ENCODE measurements at places on chromosomes 11 and 22. TPM values are rescaled to one million over a fixed set of nuclear protein-coding genes. Genes with fewer than 3 reads are reported as not detected.

DNA sequence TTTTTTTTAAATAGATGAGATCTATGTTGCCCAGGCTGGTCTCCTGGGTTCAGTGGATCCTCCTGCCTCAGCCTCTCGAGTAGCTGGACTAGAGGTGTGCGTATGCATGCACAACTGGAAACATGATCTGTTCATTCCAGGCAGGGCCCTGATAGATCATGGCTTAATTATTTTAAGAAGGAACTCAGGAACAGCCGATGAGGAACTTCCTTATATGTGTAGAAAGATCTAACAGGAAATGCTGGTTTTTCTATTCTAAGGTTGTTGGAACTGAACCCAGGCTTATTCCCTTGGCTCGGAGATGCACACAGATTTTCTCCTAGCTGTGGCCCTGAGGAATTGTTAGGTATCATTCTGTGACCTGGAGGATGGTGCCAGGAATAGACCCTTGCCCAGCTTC is 32.4 kb downstream of the SPECC1L start:
- no peak for DNase-seq

GRCh38 chr22:25407226-25407858 is 157.1 kb upstream of the GRK3 start:
- DNase-seq = no peak

GRCh38 chr22:46788441-46789172 is 26.2 kb downstream of the TBC1D22A start:
- DNase-seq = peak; percentile 56

- DNase-seq = no peak
Measured at GRCh38 chr11:111456086-111456858, 55.9 kb downstream of the BTG4 start.

- DNase-seq = no peak
Measured at GRCh38 chr11:103070142-103070541, 21.8 kb downstream of the DCUN1D5 start.

DNA sequence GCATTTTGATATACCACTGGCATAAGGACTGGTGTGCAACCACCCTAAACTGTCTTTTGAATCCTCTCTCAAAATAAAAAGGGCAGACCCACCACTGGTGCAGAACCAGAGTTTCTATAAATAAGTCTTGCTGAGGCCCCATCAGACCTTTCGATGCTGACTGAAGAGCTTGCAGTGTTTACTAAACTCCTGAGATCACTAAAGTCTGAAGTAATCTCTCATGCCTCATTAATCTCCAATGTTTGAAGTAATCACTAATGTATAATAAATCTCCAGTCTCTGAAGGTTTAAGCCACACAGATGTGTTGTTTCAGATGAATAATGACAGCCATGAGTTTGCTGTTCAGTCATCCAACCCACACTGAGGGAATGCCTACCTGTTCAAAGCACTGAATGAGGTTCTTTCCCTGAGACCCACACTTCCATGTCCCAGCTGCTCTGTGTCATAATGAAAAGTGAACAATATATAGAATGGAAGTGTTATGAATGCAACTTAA is 50.6 kb upstream of the DEUP1 start:
- no peak for DNase-seq

Gene ZNF280A
- total RNA-seq = not detected

Gene UFD1
- total RNA-seq = 41.5 TPM

Gene DSCAML1
- 4.2 TPM for total RNA-seq

DNA sequence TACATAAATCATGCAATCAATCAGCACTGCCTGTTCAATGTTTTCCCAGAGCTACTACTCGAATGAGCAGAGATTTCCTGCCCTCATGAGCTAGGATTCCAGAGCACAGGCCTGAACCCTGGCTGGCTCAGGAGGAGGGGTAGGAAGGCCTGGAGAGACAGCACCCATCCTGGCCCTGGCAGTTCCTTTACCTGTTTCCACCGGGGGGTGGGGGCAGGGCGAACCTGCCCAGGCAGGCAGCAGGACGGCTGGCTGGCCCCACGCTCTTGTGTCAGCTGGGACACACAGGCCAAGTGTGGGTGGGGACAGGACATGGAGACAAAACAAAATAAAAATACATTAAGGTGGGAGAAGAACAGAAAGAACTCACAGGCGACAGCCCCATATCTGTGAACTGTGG is 109.8 kb upstream of the BID start:
- no peak for DNase-seq

DNA sequence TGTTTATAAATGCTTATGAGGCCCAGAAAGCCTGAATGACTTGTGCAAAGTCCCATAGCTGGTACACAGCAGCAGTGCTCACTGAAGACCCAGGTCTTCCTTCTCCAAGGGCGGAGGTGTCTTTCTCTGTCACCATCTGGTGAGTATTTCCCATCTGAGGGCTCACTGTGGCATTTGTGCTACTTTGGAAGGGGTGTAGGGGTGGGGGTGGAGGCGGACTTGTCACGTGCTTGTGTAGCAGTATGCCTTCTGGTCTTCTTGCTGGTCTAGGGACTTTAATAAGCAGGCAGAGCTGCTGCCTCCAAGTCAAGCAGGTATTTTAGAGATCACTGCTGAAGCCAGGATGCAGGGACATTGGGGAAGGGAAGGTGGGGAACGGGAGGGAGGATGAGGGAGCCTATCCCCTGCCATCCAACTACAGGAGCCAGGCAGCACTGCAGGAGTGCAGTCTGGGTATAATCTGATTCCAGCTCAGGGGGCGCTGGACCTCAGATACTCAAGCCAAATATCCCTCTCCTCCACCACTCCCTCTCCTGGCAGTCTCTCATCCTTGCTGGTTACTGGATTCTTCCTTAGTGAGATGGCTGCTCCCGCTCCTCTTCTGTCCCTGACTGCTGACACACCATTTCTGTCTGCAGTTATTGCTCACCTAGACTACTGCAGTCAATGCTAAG is 3.4 kb downstream of the ABCC8 start:
- DNase-seq = no peak

DNA sequence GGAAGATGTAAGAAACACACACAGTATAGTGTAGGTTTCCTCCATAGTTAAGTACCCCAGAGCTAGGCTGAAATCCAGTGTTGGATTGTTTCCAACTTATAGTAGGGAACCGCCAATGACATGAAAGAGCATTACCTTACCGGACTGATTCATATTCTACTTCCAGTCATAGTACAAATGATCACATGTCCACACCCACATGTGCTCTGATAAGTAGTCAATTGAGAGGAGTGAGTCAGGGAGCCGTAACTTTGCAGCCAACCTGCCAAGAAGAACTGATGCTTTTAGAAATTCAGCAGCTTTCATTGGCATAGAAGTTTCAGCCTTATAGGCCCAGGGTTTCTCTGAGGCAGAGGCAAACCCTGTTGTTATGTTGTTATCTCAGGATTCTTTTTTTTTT is 240.6 kb downstream of the ETS1 start:
- no peak for DNase-seq

All from sciatic nerve (tissue), 2 donors.